ENCODE measurements at places on chromosomes 1 and 21.
A peak's percentile ranks its signal among the peaks of the same experiment; 100 is the strongest.

GRCh38 chr1:163161841-163162240, 40.9 kb downstream of the RGS5 start:
- no peak for DNase-seq

GRCh38 chr21:41483973-41484372, 24.0 kb downstream of the TMPRSS2 start:
- no peak for DNase-seq

GRCh38 chr21:28230559-28230958, 762.1 kb downstream of the LTN1 start:
- peak; percentile 12 for DNase-seq

DNA sequence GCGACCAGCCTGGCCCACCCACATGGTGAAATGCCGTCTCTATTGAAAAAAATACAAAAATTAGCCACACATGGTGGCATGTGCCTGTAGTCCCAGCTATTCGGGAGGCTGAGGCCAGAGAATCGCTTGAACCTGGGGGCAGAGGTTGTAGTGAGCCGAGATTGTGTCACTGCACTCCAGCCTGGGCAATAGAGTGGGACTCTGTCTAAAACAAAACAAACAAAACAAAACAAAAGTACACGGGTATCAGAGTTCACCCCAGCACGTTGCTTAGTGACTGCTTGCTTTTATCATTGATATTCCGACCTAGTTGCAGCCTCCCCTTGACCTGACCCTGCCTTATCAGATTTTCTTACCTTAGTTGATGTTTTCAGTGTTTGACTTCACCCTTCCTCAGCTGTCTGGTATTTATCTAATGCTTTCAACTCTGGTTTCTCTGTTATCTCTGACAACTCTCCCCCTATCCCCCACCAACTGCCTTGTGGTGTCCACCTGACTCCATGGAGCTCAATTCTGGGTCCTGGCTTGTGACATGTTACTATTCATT, 5.1 kb downstream of the TLCD4 start:
- no peak for DNase-seq

GRCh38 chr1:204991342-204991844, 51.6 kb upstream of the CNTN2 start:
- DNase-seq: no peak

Measured in HFFc6 (cell line).